ENCODE measurements at places on chromosomes 1 and 21. TPM values are rescaled to one million over a fixed set of nuclear protein-coding genes. Genes with fewer than 3 reads are reported as not detected.

Gene CELA2A
- not detected for polyA plus RNA-seq

Gene GSTM1
- 70.2 TPM for polyA plus RNA-seq

Gene SIPA1L2
- polyA plus RNA-seq = 28.0 TPM

Gene NUDT4B
- polyA plus RNA-seq = 0.31 TPM

Gene PRAMEF13
- not detected for polyA plus RNA-seq

Gene VHLL
- not detected for polyA plus RNA-seq

Gene ZNF593OS
- 0.83 TPM for polyA plus RNA-seq

Gene WNT3A
- not detected for polyA plus RNA-seq

Gene SLC2A5
- polyA plus RNA-seq = 6.7 TPM

Gene AMY1B
- polyA plus RNA-seq = 0.19 TPM

Gene DNAI4
- 3.8 TPM for polyA plus RNA-seq

Gene TINAGL1
- 26.2 TPM for polyA plus RNA-seq

Gene USF1
- 37.5 TPM for polyA plus RNA-seq

Gene FPGT
- polyA plus RNA-seq = 10.1 TPM

Gene OPTC
- polyA plus RNA-seq = not detected

Gene SPRR2G
- not detected for polyA plus RNA-seq

Gene RNF186
- polyA plus RNA-seq = 0.72 TPM

Gene CRNN
- not detected for polyA plus RNA-seq

Gene PYHIN1
- polyA plus RNA-seq = 0.32 TPM

Gene KHDC4
- polyA plus RNA-seq = 38.0 TPM

Gene RGS8
- polyA plus RNA-seq = 0.08 TPM

Gene DCLRE1B
- polyA plus RNA-seq = 7.8 TPM

Gene PTPRC
- 5.8 TPM for polyA plus RNA-seq

Gene C8A
- polyA plus RNA-seq = not detected

Gene KRTAP19-1
- polyA plus RNA-seq = not detected

Gene CTPS1
- 21.5 TPM for polyA plus RNA-seq

Gene GPR61
- 1.4 TPM for polyA plus RNA-seq

Gene KCNA2
- polyA plus RNA-seq = 1.0 TPM

Gene LEFTY2
- polyA plus RNA-seq = 2.1 TPM

Gene SLC30A10
- 1.5 TPM for polyA plus RNA-seq

Gene MYOC
- polyA plus RNA-seq = 5.5 TPM

Gene PIGR
- 2.3 TPM for polyA plus RNA-seq

Gene TNFRSF18
- polyA plus RNA-seq = 2.2 TPM

Gene LENEP
- polyA plus RNA-seq = not detected

Gene ERI3
- 47.3 TPM for polyA plus RNA-seq

Gene DEPDC1
- polyA plus RNA-seq = 6.4 TPM

Gene NDUFS2
- polyA plus RNA-seq = 146 TPM

Gene BARHL2
- not detected for polyA plus RNA-seq
